ENCODE measurements at places on chromosomes 6 and 20.

DNA sequence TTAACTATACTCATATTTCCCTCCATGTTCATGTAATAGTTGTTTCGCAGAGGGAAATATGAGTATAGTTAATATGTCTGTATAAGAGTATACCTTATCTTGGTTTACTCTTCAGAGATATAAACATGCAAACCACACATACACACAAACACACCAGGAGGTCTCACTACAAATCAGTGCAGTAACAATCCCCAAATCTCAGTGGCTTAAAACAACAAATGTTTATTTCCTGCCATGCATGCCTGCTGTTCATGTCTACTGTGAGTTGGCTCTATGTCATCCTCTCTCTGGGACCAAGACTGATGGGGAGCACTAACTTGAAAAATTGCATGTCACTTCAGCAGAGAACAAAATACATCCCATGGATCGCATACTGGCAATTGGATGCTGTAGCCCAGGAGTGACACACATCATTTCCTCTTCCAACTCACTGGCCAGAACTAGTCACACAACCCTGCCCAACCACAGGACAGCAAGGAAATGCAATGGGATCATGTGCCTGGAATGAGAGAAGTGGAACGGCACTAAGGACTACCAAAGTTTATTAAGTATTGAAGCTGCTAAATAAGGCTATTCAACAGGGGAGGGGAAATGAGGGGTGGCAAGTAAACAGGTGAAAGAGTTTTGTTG, 89.0 kb upstream of the DTNBP1 start:
- no peak for DNase-seq

- no peak for DNase-seq
These were observed 7.4 kb downstream of the SRC start for GRCh38 chr20:37353285-37353849.

DNA sequence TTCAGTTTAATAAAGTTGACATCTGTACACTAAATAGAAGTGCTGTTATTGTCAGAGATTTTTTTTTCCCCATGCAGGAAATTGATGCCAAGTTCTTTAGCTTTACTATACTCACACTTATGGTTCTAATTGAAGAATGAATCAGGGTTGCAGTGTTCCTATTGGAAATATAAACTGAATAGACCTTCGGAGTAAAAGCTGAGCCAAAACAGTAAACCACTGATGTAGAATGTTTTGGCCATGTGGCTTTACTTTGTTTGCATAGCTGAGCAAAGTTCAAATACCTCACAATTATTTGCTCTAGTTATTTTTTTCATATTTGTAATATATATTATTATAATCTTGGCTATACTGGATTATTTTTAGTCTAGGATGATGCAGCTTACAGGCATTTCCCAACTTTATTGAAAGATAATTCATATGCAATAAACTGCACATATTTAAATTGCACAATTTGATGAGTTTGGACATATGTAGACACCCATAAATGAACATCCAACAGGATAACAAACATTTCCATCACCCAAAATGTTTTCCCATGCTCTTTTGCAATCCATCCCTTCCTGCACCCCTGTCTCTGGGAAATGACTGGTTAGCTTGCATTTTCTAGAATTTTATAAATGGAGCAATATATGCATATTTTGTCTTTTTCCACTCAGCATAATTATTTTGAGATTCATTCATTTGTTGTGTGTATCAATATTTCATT, 105.8 kb upstream of the NOX3 start:
- no peak for DNase-seq

- DNase-seq = no peak
These were observed 23.5 kb downstream of the FITM2 start for GRCh38 chr20:44287272-44288097.

- DNase-seq = no peak
These were observed 83.5 kb upstream of the PROKR2 start for GRCh38 chr20:5400164-5400762.

Measured in stimulated activated CD4-positive, alpha-beta T cell treated with anti-CD3 and anti-CD28 coated beads, TNF-alpha, amount 100 ng/mL, for 1 hour (primary cell).